Caudate nucleus (tissue), 63 donors: ENCODE measurements at places on chromosomes 11 and 22.

DNA sequence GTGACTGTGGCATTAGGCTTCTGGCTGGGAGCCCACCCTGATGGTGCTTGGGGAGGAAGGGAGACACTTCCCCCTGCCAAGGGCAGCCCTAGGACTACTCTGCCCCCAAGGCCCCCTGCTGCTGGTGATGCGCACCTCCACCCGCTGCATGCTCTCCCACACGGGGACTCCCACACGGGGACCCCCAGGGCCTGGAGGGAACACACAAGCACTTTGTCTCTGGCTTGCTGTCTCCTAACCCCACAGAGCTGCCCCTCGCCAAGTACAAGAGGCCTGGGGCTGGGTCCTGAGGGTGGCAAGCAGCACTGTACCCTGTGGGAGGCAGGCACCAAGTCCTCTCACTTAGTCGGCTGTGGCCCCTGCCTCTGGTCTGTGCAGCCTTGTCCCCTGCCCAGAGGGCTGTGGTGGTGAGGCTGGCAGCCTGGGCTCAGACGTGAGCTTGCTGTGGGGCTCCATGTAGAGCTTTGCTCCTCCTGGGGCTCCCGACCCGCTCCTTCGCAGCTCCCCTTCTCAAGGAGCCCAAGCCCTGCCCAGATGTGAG is 7.9 kb downstream of the LRRC75B start:
- no peak for DNase-seq

GRCh38 chr11:57248780-57249383 is 11.8 kb upstream of the APLNR start:
- DNase-seq = no peak

DNA sequence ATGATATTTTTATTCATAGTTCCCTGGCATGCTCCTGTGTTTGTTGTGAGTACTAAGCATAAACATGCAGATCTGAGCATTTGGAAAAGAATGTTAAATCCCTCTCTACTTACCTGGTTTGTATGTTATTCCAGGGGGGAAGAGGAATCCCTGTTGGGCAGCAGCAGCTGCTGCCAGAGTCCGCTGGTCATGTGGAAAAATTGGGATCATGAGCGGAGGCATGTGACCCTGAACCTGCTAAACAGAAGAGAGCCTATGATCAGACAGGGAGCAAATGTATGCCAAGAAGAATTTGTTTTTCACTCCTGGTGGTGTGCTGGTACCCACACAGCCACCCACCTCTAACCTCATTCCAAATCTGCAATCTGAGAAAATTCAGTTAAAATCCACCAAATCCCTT is 244.7 kb downstream of the SOX6 start:
- no peak for DNase-seq

DNA sequence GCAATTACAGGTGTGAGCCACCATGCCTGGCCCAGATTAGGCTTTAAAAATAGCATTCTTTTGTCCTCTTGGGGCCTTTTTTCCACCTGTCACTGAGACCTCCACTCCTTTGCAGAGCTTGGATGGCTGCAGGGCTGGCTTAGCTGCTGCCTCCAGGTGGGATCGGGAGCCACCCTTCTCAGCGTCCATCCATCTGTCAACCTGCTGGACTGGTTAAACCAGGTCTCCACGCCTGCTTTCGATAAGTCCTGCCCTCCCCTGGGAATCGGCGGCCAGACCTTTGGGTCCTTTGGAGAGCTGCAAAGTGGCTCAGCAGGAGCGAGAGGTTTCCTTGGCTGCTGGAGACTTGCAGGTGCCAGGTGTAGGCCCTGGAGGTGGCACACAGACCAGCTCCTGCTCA is 23.4 kb upstream of the GRAMD4 start:
- DNase-seq = no peak

DNA sequence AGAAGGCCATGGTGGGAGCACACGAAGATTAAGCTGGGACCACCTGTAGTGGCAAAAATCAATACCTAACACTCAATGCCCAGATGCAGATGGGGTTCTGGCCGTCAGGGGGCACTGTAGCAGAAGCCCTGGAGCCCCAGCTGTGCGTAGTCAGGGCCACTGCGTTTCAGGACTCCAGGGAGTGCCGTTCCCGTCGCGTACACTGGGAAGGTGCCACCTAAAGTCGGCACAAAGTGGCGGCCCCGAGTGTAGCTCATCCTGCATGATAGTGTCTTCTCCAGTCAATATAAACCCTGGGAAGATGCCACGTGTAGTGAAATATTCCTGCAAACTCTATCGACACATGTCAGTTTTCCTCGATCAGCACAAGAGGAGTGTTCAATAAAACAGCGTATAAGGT is 123.8 kb upstream of the NTM start:
- no peak for DNase-seq

DNA sequence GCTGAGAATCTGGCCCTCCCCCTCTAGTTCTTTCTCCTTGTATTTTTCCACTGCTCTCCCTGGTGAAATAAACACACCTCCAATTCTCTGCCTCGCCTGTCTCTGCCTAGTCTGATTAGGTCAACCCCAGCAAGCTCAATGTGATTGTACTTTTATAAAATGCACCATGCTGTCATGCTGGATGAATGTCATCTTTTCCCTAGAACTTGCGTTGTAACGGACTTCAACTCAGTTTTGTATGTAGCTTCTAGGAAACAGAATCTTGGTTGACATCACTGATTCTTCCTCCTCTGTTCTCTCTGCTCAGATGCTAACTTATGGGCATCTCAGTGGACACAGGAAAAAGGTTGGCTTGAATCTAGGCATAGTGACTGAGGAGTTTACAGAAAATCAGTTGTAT is 261.9 kb upstream of the ISX start:
- DNase-seq = no peak

DNA sequence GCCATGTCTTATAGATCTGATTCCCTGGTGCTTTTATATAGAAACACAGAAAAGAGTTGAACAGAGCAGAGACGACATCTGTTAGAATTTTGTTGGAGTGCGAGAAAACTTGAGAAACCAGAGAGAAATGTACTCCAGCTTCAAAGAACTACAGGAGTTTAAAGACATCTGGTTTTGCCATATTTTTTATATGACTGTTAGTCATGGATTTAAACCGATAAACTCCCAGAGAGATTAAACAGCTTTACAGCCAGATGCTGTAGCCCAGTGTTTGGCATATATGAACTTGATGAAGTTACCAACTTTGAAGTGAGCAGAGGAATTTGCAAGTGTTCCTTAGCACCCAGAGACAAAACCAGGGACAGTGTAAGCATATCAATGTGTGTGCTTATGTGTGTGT is 1083.1 kb downstream of the LRRC4C start:
- DNase-seq = no peak

DNA sequence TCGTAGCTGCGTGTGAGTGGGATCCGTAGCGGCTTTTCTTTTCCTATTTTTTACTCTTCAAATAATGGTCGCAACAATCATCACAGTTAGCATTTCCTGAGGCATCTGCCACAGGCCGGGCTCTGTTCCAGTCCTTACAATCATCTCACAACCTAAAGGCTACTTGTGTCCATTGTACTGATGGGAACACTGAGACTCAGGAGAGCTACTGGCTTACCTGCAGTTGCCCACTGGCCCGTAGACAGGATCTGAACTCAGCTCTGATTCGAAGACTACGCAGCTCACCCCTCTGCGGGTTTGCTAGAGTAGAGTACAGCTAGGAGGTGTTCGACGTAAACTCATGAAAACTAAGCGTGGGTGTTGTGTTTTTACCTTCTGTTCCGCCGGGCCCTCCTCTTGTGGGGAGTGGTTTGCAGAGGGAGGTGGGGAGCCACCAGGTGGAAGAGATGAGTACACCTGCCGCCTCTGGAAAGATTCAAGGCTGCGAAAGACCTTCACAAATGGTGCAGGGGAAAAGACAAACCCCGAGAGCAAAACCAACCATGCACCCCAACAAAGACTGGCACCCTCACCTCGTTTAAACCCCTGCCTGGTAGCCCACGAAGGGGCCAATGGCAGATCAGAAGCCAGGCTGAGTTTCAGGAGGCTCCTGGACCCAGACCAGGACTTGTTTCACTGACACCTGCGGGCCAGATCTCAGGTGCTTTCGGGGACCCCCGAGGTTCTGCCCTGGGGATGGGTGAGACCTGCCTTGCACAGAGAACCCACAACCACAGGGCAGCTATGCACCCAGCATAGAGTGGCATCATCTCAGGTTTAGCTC is 18.3 kb upstream of the RFPL3 start:
- DNase-seq = no peak

DNA sequence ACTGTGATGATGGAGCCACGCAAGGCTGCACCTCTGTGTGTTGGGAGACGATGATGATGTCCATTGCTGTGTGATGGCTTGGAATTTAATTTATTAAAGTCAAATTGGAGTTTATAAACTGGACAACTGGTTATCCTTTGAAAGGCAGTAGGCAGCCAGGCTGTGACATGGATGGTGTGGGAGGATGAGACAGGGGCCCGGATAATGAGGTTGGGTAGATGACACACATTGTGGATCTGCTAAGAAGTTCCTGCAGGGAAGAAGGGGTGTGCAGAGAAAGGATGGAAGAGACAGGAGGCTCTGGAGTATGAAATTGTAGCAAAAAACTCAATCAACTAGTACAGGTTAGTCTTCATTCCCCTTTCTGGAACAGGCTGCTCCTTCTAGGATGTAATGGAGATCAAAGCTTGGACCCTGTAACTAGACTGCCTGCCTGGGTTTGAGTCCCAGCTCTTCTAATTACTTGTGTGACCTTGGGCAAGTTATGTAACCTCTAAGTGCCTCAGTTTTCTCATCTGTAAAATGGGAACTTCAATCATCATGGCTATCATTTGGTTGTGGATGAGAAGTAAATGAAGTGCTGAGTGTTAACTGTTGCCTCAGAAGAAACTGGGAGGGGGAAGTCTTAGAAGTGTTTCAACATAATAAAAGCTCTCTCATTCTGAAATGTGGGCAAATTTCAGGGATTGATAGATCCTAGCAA is 4.2 kb upstream of the HINFP start:
- DNase-seq = no peak

GRCh38 chr11:27429761-27430393 is 42.7 kb downstream of the LGR4 start:
- no peak for DNase-seq

- DNase-seq = no peak
Observed at GRCh38 chr11:133951327-133952198, 5.2 kb downstream of the IGSF9B start.

DNA sequence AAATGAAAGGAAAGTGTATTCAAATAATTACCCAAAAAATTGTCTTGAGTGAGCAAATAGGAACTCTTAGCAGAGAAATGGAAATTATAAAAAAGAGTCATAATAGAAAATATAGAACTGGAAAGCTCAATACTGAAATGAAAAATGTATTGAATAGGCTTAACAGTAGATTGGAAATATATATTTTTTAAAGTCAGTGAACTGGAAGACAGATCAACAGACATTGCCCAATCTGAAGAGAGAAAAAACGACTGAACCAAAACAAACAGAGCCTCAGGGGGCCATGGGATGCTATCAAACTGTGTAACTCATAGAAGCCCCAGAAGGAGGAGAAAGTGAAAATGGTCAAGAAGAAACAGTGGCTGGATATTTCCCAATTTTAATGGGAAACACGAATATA is 32.6 kb downstream of the TBX1 start:
- DNase-seq = no peak

- DNase-seq = no peak
Observed at GRCh38 chr22:44952863-44953746, 56.7 kb downstream of the PHF21B start.

GRCh38 chr22:48331266-48331665 is 1496.4 kb downstream of the BRD1 start:
- no peak for DNase-seq

GRCh38 chr11:34643846-34644245 is 23.0 kb downstream of the EHF start:
- no peak for DNase-seq

- no peak for DNase-seq
Observed at GRCh38 chr22:24105631-24106030, 75.7 kb upstream of the SUSD2 start.

- DNase-seq = no peak
Observed at GRCh38 chr11:10462746-10463300, 7.8 kb downstream of the AMPD3 start.

GRCh38 chr11:76604626-76605241 is 65.8 kb downstream of the LRRC32 start:
- no peak for DNase-seq

- no peak for DNase-seq
Observed at GRCh38 chr22:37764622-37765021, 43.1 kb upstream of the GCAT start.
